CD8-positive, alpha-beta T cell (primary cell): ENCODE measurements at places on chromosomes 11 and 22.

DNA sequence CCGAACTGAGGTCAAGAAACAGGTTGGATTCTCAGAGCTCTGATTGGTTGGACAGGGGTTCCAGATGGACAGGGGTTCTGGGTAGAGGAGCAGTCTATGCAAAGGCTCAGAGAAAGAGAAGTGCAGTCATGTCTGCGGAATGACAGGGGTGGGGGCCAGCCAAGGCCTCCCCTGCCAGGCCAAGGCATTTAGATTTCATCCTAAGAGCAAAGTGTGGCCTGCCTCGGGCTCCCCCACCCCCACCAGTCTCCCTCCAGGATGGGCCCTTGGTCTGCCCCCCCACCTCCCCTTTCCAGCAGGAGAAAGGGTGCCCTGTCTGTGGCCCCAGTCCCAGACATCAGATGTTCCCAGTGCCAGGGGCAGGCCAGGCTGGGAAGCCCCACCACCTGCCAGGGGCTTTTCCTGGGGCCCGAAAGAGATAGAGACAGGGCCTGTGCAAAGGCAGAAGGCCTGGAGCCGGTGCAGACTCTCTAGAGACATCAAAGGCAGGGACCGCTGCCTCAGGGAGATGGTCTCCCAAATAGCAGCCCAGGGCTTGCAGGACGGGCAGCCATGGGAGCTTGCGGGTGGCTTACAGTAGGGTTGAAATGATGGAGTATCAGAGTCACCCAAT lies 9.4 kb downstream of the SUSD2 start:
- no peak for DNase-seq

DNA sequence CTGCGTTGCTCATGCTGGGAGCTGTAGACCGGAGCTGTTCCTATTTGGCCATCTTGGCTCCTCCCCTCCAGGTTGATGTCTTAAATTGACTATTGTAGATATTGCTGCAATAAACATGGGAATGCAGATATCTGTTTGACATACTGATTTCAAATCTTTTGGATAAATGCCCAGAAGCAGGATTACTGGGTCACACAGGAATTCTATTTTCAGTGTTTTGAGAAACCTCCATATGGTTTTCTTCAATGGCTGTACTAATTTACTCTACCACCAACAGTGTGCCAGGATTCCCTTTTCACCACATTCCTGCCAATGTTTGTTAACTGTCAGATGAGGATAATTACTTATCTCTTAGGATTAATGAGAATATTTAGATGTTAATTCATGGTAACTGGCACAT lies 467.0 kb downstream of the LUZP2 start:
- DNase-seq: no peak

DNA sequence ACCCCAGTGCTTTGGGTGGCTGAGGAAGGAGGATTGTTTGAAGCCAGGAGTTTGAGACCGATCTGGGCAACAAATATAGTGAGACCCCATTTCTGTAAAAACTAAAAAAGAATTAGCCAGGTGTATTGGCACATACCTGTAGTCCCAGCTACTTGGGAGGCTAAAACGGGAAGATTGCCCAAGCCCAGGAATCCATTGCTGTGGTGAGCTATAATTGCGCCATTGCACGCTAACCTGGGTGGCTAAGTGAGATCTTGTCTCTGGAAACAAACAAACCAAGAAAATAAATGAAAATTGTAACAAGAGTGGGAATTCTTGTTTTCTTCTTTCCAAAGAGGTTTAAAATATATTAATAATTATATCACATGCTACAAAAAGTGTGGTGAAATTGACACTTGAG lies 52.9 kb downstream of the DEPDC5 start:
- DNase-seq: no peak

GRCh38 chr11:60912851-60913528 lies 968 bp upstream of the TMEM109 start:
- DNase-seq: no peak

DNA sequence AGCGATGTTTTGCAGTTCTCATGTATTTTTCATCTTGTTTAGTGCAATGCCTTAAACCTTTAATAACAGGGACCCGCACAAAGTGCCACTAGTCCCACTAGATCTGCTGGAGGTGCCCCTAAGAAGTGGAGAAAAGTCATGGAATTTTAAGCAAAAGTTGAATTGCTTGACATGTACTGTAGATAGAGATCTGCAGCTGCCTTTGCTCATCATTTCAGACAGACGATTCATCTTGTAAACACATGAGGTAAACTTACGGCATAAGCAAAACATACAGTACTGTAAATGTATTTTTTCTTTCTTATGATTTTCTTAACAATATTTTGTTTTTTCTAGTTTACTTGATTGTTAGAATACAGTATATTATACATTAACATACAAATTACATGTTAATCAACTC lies 295.6 kb downstream of the CASP12 start:
- no peak for DNase-seq

DNA sequence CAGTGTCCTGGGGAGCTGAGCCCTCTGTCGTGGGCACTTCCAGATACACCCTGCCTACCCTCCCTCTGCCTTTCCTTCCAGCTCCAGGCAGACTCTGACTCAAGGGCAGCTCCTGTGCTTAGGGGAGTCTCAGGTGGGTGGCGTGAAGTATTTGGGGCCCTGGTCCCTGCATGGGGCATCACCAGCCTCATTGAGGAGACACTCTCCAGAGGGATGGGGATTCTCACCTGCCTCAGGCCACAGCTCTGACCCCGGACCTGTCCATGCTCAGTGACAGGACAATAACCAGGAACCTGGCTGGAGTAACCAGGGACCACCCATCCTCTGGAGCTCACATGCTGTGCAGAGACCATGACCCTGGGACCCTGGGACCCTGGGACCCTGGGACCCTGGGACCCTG lies 41.2 kb downstream of the GGTLC2 start:
- DNase-seq: no peak

DNA sequence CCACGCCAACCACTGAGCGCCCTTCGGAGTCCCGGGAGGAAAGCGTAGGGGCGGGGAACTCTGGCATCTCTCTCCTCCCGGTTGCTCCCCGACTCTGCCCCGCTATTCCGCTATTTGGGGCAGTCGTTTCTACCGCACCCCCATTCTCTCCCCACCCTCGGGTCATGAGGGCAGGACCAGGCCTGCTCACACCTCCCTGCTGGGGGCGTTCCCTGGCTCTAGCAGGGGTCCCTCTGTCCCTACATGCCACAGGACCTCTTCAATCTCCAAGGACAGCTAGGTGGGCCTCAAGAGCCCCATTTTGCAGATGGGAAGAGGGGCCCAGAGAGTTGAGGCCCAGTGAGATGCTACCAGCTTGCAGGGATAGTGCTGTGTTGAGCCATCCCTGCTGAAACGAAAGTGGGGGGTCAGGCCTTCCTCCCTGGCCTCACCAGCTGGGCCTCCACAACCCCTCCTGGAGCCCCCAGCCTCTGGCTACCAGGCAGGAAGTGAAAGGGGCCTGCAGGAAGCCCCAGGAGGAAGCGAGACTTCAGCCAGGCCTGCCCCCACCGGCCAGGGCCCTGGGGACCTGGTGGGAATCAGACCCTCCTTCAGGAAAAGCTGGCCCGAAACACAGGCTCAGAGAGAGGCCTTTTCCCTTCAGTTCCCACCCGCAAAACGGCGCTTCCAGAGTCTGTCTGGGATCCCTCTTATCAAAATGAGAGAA lies 5.5 kb upstream of the SHISA8 start:
- DNase-seq: no peak

DNA sequence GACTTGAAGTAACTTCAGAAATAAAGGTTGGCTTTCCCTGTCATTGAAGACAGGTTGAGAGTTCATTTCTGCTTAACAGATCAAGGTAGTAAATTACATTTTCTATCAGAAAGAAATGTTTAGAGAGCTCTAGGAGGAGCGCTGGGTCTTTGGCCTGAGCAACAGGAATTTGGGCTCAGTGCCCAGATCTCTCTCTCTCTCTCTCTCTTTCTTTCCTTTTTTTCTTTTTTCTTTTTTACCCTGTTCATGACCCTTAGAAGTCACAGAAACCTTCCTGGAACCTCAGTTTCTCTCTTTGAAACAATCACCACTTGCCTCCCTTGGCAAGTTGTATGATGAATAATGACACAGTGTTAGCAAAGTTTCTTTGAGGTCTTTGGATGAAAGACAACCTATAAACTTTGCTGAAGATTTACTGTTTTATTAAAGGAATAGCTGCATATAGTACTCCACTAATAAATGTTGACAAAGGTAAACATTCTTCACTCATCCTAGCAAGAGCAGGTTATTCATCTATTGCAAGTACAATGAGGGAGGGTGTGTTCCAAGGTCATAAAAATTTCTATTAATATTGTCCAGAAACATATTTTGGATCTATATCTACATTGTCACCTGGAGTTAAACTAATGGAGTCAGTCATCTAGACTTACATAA lies 35.5 kb upstream of the RASSF10 start:
- DNase-seq: no peak

DNA sequence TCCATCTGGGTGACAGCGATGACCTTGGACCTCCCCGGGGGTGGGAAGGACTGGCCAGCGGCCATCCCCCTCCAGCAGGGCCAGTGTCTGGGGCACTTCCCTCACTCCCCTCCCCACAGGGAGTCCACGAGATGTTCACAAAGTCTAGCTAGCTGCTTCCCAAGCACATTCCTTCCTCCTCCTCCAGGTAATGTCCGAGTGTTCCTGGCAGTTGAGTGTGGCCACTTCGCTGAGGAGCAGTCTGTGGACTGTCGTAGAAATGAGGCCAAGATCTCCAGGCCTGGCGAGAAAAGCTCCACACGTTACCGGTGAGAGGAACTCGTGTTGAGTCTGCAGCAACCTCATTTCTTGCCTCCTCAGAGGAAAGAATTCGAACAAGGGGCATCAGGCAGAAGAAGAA lies 425.5 kb downstream of the BRD1 start:
- no peak for DNase-seq

GRCh38 chr22:22352371-22352999 lies 107.9 kb downstream of the VPREB1 start:
- no peak for DNase-seq
